ENCODE measurements at places on chromosomes 2 and 18.

DNA sequence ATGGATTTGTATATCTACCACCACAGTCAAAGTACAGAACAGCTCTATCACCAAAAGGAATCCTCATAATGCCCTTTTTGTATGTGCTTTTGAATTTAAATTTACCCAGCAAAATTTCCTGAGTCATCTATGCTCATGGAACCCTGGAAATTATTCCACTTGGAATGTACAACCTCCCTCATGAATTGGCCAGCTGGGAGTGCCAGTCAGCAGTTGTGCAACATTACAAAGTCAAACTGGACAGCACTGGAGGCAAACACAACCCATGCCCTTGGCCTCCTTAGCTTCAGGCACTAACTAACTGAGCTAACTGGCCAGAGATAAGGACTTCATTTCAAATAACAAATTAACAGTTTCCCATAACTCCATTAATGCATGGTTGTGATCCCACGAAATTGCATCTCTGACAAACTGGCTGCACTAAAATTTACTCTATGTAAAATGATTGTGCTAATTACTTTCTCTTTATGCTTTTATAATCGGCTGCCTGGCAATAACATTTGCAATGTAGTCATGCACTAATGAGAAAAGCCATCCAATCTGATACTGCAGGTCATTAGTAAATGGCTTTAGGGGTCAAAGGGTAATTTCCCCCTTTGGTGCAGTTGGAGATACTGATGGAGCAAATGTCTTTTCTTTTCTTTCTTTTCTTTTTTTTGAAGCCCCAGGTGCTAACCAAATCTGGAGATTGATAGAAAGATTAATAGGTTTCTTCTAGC is 270.5 kb downstream of the ACTR3 start:
- DNase-seq: no peak

- no peak for DNase-seq
Measured at GRCh38 chr2:161111531-161111930, 48.7 kb upstream of the TANK start.

GRCh38 chr2:39421354-39421753 is 15.7 kb downstream of the MAP4K3 start:
- DNase-seq: no peak

DNA sequence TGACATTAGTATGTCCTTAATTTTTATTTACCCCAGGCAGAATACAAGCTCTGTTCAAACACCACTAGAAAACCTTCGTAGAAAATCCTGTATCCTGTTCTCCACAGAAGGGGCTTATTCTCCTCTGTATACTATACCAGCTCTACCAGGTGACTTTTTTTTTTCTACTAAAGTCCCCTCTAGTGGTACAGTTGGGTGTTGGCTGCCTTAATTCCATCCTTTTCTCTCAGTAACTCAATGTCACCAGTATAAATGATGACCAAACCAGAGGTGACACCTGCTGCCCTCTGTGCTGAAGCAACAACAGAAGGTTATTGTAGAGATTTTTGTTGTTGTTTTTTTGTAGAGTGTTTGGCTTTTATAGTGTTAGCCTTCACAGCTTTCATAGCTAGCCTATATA is 1322.0 kb downstream of the LRP1B start:
- DNase-seq: peak; percentile 18

DNA sequence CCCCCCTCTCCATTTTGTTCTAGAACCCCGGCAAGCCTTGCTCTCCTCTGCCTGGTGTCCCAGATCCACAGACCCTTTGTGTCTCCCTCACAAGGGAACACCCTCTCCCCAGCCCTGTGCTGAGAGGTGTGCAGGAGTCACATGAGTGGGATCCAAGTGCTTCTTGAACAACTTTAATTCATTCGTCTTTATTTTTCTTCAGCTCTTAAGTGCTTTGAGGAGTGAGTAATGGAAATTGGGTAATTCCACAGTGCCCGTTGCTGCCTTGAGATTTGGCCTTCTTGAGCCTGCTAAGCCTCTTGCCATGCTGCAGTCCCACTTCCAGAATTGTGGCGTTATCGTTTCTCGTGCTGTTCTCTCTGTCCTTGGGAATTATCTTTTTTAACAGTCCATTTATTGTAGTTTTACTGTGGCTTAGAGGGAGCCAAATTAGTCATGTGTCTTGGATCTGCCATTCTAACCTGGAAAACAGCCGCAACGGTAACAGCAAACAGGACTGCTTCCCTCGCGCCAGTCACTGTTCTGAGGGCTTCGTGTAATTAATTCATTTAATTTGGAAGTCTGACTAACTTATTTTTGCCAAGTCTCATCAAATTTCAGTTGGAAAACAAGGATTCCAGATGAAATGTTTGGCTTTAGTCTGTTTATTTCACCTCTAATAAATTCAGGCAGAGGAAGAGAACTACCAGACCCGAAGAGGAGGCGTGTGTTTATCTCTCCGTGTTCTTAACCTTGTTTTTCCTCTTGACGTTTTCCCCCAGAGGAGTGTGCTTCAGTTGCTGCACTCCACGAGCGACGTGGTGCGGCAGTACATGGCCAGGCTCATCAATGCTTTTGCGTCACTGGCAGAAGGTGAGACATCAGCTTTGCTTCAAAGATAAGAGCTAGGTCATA is 72.0 kb downstream of the ARMC9 start:
- DNase-seq: peak; percentile 82

DNA sequence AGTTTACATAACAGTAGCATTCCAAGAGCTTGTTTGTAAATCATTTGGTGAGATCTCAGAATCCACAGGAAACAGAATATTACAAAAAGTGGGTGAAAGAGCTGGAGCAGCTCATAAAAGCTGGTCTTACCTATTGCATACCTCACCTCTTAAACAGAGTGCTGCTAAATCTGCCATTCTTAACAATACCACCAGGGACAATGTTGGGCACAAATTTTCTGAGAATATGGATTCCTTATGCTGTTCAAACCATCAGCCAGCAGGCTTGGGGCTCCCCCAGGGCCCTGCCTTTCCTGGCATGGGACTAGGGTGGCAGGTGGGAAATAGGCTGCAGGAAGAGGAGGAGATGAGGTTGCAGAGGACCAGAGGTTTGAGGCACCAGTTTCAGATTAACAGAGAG is 55.6 kb downstream of the TGFA start:
- DNase-seq: no peak

DNA sequence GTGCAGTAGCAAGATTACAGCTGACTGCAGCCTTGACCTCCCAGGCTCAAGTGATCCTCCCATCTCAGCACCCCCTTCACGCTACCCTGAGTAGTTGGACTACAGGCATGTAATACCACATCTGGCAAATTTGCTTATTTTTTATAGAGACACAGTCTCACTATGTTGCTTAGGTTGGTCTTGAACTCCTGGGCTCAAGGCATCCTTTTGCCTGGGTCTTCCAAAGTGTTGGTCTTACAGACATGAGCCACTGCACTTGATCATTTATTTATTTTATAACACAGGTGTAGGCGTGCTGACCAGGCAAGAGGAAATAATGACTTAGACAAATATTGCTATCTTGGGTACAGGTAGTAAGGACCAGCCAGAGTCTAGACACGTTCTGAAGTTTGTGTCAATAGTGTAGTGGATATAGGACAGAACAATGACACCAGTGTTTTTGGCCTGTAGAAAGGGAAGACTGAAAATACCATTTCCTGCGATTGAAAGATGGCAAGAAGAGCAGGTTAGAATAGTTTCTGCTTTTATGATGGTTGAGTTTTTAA is 71.0 kb upstream of the THUMPD2 start:
- DNase-seq: no peak

- no peak for DNase-seq
Measured at GRCh38 chr2:228507870-228508269, 326.4 kb upstream of the SPHKAP start.

DNA sequence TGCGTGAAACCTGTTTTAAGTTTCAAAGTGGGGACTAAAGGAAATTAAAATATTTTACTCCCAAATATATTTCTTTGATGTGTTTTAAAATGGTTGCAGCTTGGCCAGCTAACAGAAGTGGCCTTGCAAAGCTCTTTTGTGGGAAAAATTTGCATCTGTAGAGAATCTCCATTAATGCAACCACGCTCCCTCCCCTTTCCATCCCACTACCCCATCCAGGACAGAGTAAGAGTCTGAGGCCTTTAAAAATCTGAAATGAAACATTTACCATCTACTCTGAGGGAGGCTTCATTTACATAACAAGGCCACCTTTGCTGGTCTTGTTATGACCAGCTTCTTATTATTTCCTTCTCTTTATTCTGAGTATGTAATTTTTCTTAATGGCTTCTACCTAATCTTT is 63.5 kb downstream of the STAT4 start:
- DNase-seq: no peak

GRCh38 chr2:149329489-149330126 is 779 bp upstream of the LYPD6 start:
- DNase-seq: peak; percentile 76

- DNase-seq: no peak
Measured at GRCh38 chr2:160417745-160418397, 75.7 kb downstream of the RBMS1 start.

- peak; percentile 70 for DNase-seq
Measured at GRCh38 chr18:61322265-61322873, 10.9 kb upstream of the CDH20 start.

- no peak for DNase-seq
Measured at GRCh38 chr2:171547720-171548119, 25.4 kb downstream of the CYBRD1 start.

- DNase-seq: no peak
Measured at GRCh38 chr2:16952805-16953204, 287.2 kb upstream of the CYRIA start.

DNA sequence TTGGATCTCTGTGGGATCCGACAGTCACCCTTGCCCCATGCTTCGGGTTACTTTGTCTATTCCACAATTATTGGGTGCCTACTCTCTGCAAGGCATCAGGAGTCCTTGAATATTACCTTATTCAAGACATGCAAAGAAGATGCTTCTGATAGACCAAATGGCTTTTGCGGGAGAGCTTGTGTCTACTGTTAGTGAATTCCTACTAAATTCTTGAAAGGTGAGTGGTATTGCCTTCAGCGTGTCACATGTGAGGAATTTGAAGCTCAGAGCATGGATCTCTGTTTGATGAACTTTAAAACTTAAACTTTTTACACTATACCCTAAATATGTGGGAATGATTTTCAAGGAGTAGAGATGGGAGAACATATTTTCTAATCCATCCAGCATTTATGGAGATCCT is 184.4 kb downstream of the LTBP1 start:
- DNase-seq: no peak

- no peak for DNase-seq
Measured at GRCh38 chr18:60891936-60892335, 441.3 kb upstream of the CDH20 start.

DNA sequence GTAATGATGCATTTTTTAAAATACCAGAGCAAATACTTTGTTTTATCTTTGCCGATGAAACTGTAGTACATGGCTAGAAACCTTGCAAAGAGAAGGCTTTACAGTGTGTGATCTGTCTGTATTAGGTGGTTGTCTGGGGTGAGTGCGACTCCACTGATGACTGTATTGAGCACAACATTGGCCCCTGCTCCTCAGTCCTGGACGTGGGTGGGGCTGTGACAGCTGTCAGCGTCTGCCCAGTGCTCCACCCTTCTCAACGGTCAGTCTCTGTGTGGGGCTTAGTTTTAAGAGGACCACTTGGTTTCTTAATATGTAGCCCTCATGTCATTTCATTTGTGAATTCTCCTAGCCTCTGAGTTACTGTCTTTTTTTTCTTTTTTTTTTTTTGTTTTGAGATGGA is 17.4 kb upstream of the MOCOS start:
- no peak for DNase-seq

DNA sequence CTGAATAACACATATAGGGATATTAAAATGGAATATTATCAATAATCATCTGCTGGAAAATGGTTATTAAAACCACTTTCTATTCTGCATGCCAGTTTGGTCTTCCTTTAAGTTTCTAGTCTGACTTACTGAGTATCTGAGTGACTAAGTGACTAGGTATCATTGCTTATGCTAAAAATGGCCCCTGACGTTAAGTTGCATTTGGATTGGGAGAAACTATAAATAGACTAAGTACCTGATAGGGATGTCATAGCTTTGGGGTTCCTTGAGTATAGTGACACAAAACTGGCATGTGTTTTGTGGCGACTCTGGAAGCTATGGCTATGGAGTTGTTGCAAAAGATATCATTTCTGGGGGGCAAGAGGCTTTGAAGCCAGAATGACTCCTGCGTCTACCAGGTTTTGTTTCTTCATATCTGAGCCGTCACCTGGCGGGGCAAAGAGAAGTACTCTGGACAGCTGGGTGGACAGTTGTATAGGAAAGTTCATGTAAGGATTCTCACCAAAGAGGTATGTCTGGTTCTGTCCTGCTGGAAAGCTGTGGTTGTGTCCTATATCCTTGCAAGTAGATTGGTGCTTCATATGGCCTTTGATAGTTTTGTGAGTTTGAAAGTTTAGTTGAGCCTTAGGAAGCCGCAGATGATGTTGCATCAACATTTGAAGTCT is 17.9 kb downstream of the ITGAV start:
- no peak for DNase-seq

DNA sequence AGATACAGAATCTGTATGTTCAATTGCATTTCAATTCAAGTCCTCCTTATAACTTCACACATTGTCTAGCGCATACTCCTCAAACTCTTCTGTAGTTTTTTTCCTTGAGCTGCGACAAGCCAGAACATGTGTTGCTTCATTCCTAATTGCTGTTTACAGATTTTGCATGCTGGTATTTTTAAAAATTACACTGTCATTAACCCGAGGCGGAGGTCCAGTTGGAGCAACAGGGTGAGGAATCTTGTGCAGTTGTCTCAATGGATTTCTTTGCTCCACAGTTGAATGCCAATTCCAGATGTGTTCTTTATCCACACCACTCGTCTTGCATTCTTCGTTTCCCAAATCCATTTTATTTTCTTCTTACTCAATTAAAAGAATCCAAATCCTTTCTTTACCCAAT is 16.4 kb upstream of the SERPINB13 start:
- no peak for DNase-seq

- no peak for DNase-seq
Measured at GRCh38 chr18:66867653-66868052, 263.8 kb upstream of the CDH19 start.

DNA sequence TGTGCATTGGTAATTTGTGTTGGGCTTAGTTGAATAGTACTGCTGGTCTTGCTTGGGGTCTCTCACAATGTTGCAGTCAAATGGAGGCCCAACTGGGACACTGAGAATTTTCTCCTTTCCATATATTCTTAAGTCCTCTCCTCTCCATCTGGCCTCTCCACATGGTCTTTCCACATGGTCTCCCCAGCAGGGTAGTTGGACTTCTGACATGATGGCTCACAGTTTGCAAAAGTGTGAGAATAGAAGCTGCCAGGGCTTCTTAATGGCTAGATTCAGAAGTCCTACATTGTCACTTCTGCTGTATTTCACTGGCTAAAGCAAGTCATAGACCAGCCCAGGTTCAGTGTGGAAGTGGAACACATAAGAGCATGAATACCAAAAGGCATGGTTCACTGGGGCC is 318.5 kb upstream of the TNP1 start:
- DNase-seq: no peak

DNA sequence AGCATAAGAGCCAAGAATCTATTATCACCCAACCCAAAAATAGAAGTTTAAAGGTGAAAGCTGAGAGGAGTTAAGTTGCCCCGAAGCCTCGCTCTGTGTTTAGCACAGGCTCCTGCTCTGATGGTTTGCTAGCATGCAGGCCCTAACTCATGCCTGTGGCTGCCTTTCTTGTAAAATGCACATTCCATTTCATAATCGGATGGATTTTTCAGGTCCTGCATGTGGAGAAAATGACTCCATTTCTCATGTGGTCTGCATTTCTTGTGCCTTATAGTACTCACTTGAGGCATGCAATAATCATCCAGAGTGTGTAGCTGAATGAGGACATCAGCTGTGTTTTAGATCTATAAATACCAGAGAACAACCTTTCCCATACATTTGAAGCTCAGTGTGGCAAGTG is 381.8 kb downstream of the CPS1 start:
- DNase-seq: no peak

- DNase-seq: no peak
Measured at GRCh38 chr2:221463241-221463896, 108.7 kb downstream of the EPHA4 start.
